ENCODE measurements at places on chromosomes 1 and 21. TPM values are rescaled to one million over a fixed set of nuclear protein-coding genes. Genes with fewer than 3 reads are reported as not detected.

AMY1C gene
- not detected for total RNA-seq

MAP10 gene
- 2.8 TPM for total RNA-seq

DCDC2B gene
- not detected for total RNA-seq

AMY2A gene
- not detected for total RNA-seq

ERMAP gene
- total RNA-seq, result 3.6 TPM

PROX1 gene
- 85.2 TPM for total RNA-seq

PTPN22 gene
- 0.35 TPM for total RNA-seq

CLCA1 gene
- total RNA-seq, result not detected

DYNLT4 gene
- 1.1 TPM for total RNA-seq

COL6A2 gene
- total RNA-seq, result 191 TPM

CFHR2 gene
- total RNA-seq, result not detected

RAB25 gene
- not detected for total RNA-seq

SPOCD1 gene
- total RNA-seq, result not detected

UCK2 gene
- total RNA-seq, result 6.2 TPM

PADI4 gene
- total RNA-seq, result 0.48 TPM

OR2L2 gene
- not detected for total RNA-seq

OR6K3 gene
- not detected for total RNA-seq

CRP gene
- total RNA-seq, result not detected

PM20D1 gene
- 1.9 TPM for total RNA-seq

OR10J4 gene
- total RNA-seq, result not detected
